ENCODE measurements at places on chromosomes 6 and 20.

DNA sequence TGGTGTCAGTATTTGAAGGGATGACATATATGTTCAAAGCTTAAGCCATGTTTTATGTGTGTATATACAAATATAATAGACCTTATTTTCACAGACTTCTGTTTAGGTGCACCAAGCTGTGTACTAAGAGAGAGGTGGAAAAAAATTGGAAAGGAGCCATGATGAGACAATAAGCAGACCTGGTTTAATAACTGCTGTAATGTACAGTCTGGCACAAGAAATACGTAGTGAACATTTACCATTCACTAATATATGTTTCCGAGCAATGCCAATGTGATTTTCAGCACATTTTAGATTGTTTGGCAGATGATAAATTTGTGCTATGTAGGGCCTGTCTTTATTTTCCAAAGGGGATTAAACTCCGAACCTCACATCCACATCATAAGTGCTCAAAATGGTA, 116.3 kb downstream of the KHDC1L start:
- no peak for DNase-seq

GRCh38 chr6:84770521-84770920, 6.1 kb upstream of the TBX18 start:
- DNase-seq, result peak; percentile 55

- no peak for DNase-seq
Measured at GRCh38 chr6:21321076-21321475, 272.5 kb upstream of the SOX4 start.

- no peak for DNase-seq
Measured at GRCh38 chr6:105562027-105562426, 159.1 kb upstream of the PREP start.

Measured in brain (organoid and tissue), 16 donors.